Sciatic nerve (tissue), 2 donors: ENCODE measurements at places on chromosomes 2 and 18. TPM values are rescaled to one million over a fixed set of nuclear protein-coding genes. Genes with fewer than 3 reads are reported as not detected.

DNA sequence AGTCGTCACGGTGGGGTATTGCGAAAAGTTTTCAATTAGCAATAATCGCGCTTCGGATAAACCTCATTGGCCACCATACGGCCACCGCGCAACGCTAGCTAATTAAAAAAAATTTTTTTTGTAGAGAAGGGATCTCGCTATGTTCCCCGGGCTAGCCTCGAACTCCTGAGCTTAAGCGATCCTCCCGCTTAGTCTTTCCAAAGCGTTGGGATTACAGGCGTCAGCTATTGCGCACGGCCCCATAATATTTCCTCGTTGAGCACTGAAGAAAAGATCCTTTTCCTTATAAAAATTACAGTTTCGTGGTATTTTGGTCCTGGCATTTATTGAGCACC is 759 bp upstream of the ACTR1B start:
- no peak for DNase-seq

DNA sequence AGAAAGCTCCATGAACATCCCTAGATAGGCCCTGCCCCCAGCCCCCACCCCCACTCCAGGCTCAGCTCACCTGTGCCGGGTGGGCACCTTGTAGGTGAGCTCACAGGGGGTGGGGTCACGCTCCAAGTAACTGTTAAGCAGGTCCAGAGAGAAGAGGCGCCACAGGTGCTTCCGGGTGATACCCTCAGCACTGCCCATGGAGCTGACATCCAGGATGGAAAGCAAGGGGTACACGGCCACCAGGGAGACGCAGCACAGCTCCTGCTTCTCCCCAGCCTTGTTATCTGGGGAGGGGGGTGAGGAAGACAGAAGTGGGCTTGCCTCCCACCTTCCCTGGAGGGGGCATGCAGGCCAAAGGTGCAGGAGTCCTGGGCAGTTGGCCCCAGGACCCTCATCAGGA is 21.9 kb downstream of the CFAP65 start:
- no peak for DNase-seq

DNA sequence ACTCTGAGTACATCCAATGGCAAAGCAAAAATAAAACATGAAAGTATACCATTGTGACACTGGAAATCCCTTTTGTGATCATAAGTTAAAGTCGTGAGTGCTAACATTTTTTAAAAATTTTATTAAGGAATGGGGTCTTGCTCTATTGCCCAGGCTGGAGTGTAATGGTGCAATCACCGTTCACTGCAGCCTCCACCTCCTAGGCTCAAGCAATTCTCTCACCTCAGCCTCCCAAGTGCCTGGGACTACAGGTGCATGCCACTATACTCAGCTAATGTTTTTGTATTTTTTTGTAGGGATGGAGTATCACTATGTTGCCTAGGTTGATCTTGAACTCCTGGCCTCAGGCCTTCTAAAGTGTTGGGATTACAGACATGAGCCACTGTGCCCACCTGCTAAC is 14.3 kb upstream of the TNFAIP6 start:
- DNase-seq, result no peak

DNA sequence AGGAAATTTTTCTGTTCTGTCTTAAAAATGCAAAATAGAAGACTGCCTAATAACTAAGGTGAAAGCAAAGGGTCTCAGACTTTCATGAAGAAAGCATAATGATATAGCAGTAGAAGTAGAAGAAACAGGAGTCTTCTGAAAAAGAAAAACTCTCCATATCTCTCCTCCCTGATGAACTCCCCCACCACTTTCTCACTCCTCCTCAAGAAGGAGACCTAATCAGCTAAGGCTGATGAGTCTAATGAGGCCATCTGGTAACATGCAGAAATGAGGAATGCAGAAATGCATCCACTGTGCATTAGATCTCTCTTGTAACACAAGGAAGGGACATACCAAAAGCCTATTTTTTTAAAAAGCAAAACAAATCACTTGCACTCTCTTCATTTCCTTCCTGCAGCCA is 273.7 kb upstream of the UBE2E3 start:
- DNase-seq, result no peak

GRCh38 chr2:47662552-47662951 is 120.4 kb upstream of the MSH6 start:
- no peak for DNase-seq

DNA sequence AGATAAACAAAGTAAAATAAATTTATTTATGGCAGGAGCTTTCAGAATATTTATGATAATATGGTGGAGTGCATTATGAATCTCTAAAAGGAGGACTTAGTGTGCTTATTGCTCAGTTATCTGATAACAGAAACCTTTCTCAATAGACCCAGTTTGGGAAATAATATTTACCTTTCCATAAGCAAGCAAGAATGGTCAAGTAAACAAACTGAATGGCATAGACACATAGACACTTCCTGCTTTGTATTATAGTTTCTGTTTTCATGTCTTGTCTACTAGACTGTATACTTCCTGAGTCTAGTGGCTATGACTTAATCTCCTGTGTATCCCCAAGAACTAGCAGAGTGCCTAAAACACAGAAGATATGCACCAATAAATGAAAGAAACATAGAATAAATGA is 87.8 kb downstream of the UPP2 start:
- no peak for DNase-seq

DNA sequence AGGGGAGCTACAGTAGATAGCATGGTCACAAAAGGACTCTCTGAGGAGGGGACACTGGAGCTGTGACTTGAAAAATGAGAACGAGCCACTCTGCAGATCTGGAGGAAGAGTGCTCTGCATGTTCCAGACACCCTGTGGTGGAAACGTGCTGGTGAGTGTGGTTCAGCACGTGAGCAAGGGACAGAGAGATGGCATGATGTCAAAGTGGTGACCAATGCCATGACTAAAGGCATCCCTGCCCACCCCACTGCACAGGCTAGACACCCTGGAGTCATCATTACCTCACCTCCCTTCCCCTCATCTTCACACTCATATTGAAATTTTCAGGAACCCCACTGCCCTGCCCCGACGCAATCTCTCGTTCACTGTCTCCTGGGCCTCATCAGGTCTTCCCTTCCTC is 56.5 kb downstream of the SLC4A5 start:
- DNase-seq, result no peak

DNA sequence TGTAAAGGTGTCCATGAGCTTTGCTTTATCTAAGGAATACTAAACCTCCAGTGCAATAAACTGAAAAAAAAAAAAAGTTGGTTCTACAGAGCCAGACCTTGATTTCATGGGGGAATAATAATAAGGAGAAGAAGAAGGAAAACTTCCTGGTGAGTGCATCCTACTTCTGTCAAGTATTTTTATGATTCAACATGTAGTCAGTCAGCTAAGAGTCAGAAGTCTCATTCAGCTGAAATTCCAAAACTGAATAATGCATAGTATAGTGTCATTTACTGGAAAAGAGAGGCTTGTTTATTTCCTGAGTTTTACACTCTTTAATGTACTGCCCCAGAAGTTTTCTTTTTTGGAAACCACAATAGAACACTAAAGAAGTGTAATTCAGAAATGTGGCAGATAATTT is 77.8 kb upstream of the TACR1 start:
- no peak for DNase-seq

- no peak for DNase-seq
Measured at GRCh38 chr2:14234911-14235310, 397.6 kb upstream of the LRATD1 start.

GRCh38 chr2:21356086-21356856 is 232.5 kb downstream of the TDRD15 start:
- DNase-seq, result no peak

DNA sequence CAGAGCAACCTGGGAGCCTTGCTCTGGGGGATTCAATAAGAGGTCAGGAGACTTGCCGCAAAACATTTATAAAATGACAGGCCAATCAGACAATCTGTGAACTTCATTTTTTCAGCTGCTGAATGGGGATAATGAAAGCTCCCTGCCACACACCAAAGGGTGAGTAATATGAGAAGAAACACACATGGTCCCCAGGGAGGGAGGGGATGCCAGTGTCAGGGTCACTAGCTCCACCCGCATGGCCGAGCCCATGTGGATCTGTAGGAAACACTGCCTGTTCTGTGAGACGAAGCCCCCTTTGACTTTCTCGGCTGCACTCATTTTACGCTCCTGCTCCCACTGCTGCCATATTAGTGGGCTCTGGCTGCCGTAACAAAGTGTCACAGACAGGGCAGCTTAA is 521.0 kb upstream of the RAB6C start:
- DNase-seq, result no peak

GRCh38 chr2:203951366-203951902 is 14.9 kb downstream of the ICOS start:
- DNase-seq, result no peak

- no peak for DNase-seq
Measured at GRCh38 chr18:39685303-39685902, 2119.8 kb upstream of the CELF4 start.

Gene RGPD3
- total RNA-seq, result 0.22 TPM

Gene CNOT11
- 24.3 TPM for total RNA-seq

Gene BOLL
- total RNA-seq, result not detected

Gene TDRD15
- 0.13 TPM for total RNA-seq

Gene ERBB4
- total RNA-seq, result 19.7 TPM

Gene CABYR
- total RNA-seq, result 1.5 TPM

Gene KRTCAP3
- 2.6 TPM for total RNA-seq
